ENCODE measurements at places on chromosomes 4 and X. TPM values are rescaled to one million over a fixed set of nuclear protein-coding genes. Genes with fewer than 3 reads are reported as not detected.
A peak's percentile ranks its signal among the peaks of the same experiment; 100 is the strongest.

PPID gene
- 30.7 TPM for total RNA-seq

GRCh38 chr4:109294468-109295020, 7.9 kb downstream of the COL25A1 start:
- no peak for DNase-seq

SYP gene
- total RNA-seq: 0.27 TPM

DNA sequence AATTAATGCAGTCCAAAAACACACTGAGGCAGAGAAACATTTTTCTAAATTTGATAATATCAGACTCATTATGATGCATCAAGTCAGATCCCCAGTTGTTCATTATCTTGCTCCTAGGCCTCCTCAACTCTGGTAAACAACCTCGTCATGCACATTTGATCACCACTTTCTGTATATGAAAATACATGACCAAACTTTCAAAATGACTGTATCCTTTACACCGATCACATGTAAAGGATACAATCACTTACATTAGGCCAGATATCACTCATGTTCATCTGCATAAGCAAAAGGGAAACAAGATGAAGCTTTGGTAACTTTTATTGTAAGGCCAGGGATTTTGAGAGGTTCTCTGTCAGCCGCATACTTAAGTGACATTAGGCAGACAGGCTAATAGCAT, 99.4 kb upstream of the IL1RAPL1 start:
- DNase-seq: no peak

DNA sequence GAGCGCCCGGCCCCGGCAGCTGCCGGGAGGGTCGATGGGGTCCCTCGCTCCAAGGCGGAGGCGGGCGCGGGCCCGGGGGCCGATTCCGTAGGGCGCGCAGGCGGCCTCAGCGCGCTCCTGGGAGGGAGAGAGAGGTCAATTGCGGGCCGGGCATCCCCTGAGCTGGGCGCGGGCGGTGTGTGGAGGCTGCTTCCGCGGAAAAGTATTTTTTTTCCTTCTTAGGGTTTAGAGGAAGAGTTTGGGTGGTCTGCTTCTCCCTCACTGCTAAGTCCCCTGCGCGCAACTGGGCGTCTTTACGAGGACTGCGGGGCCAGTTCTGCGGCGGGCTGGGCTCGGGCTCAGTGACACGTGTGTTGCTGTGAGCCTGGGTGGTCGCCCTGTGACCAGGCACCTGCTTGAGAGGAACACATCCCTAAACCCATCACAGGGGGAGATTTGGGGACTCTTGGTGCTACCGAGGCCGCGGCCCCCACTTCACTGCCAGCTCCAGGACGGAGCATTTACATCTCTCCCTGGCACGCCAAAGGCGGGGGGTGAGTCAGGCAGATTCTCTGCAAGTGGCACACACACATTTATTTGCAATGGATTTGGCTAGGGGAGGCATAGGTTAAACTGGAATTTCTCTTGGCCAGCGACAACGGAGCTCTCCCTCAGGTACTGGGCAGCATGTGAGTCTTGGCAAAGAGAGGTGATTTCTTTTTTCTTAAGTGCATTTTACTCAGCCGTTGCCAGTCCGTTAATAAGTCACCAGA, 151.2 kb upstream of the SLC4A4 start:
- peak; percentile 33 for DNase-seq

HHIP gene
- 0.84 TPM for total RNA-seq

- DNase-seq: no peak
Measured at GRCh38 chr4:37936889-37937498, 23.2 kb upstream of the PTTG2 start.

DNA sequence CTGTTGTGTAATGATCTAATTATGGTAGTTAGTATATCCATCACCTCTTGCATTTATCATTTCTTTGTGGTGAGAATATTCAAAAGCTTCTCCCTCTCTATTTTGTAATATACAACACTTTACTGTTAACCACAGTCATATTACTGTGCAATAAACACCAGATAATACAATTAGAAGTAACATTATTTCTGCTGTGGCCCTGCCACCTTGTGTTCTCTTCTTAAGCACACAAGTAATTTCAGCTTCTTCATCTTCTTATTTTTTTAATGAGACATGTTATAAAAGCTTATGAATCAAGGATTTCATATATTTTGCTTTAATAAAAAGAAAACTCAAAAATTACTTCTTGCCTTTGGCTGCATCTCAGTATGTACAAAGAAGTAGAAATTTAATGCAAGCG, 675.2 kb upstream of the INTU start:
- DNase-seq: peak; percentile 11

SLC7A11 gene
- total RNA-seq: 14.4 TPM

- no peak for DNase-seq
Measured at GRCh38 chr4:61571761-61572559, 371.8 kb downstream of the ADGRL3 start.

- DNase-seq: no peak
Measured at GRCh38 chr4:6121276-6121850, 79.0 kb downstream of the JAKMIP1 start.

ADGRG4 gene
- total RNA-seq: not detected

POF1B gene
- not detected for total RNA-seq

GRCh38 chr4:40283968-40284367, 51.2 kb upstream of the CHRNA9 start:
- DNase-seq: no peak

DNA sequence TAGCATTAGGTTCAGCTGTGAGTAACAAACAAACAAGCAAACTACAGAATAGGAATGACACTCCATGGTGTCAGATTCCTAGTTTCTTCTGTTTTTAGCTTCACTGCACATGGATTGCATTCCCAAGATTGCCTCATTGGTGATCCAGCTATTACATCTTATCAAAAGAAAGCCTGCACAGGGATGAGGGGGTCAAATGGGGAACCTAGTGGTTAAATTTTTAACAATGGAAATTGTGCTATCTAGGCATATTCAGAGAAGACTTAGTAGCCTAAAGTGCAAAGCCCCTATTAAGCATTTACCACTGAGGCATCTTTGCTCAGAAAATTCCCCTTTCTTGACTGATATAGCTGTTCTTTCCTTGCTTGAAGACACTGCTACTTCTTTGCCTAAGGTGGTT, 3.9 kb upstream of the TTC29 start:
- DNase-seq: no peak

JCHAIN gene
- 0.32 TPM for total RNA-seq

HTR2C gene
- total RNA-seq: not detected

DNA sequence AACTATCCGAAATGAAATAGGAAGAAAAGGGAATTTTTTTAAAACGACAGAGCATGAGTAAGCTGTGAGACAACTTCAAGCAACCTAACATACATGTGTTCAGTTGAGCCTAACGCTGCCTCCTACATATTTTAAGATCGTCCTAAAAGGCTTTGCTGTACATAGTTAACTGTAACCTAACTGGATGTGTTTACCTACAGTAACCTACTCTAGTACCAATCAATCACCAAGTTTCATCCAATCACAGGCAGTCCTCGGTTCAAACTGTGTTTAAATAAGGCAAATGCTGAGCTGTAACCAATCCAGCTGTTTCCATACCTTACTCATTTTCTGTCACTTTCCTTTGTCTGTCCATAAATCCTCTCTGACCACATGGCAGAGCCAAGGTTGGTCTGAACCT, 17.1 kb downstream of the RCHY1 start:
- DNase-seq: peak; percentile 25

SPARCL1 gene
- total RNA-seq: not detected

- no peak for DNase-seq
Measured at GRCh38 chr4:147078362-147078761, 132.7 kb upstream of the TTC29 start.

GRCh38 chr4:2689114-2689513, 67.0 kb downstream of the TNIP2 start:
- no peak for DNase-seq

- no peak for DNase-seq
Measured at GRCh38 chr4:6687947-6688878, 5.5 kb upstream of the S100P start.

C4orf17 gene
- total RNA-seq: not detected

- no peak for DNase-seq
Measured at GRCh38 chrX:41470706-41471105, 23.6 kb downstream of the NYX start.

VCX3A gene
- total RNA-seq: not detected

TCP11X2 gene
- total RNA-seq: not detected

DNA sequence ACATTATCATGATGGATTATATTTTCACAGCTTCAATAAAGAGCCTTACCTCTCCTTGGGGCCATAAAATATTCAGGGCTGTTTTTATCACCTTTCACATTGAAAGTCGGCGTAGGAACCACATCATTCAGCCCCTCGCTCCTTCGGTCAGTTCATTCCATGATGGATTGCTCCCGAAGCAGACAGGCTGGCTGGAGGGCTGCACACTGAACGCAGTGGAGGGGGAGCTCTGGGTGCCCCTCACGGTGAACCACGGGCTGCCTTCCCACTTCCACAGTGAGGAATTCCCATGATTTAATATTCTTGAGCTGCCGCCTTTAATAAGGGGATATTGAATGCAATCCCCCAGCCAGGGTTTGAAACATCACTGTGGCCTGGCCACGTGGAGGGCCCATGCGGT, 16.0 kb downstream of the PPP2R2C start:
- no peak for DNase-seq

GRCh38 chr4:22477813-22478182, 38.1 kb downstream of the ADGRA3 start:
- no peak for DNase-seq

TEX28 gene
- not detected for total RNA-seq

SMS gene
- total RNA-seq: 191 TPM

DCUN1D4 gene
- 42.4 TPM for total RNA-seq

ARR3 gene
- total RNA-seq: not detected

HOPX gene
- total RNA-seq: not detected

- DNase-seq: no peak
Measured at GRCh38 chrX:24643116-24643515, 4.0 kb downstream of the PCYT1B start.

DNA sequence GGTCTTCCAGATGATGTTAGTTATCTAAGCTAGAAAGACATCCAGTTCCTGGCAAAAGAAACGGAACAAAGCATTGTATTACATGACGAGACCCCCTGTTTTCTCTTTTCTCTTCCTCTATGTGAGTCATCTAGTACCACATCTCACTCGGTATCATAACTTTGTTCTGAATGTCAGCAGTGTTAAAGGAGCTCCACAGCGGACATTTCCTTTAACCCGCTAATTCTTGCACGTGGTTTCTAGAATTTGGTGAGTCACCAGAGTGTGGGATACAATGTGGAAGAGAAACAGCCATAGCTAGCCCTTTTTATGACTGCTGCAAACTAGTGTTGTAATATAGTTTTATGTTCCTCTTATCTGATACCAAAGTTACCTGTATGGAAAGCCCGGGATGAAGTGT, 243.7 kb downstream of the TENM3 start:
- no peak for DNase-seq

Measured in HFFc6 (cell line).